Sigmoid colon (tissue), 7 donors: ENCODE measurements at places on chromosomes 12 and 14. TPM values are rescaled to one million over a fixed set of nuclear protein-coding genes. Genes with fewer than 3 reads are reported as not detected.
A peak's percentile ranks its signal among the peaks of the same experiment; 100 is the strongest.

The KRT82 gene
- not detected for total RNA-seq

GRCh38 chr12:99959549-99960170 lies 25.1 kb downstream of the ANKS1B start:
- DNase-seq, result no peak

The P2RX2 gene
- 0.36 TPM for total RNA-seq

DNA sequence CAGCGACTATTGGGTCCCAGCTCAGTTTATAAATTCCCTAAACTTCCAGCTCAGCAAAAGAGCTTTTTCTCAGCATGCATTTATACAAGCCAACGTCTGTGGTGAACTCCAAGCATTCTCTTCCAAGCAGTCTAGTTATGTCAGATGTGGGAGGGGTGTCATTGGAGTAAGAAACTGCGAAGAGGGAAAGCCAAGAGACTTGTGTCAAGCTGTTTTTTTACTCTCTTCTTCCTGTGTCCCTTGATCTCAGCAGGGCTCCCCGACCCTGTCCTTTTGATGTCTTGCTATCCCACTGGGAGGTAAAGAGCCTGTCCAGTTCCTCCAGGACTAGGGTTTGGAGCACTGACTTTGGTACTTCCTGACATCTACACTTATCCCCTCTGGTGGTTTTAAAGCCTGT lies 69.0 kb downstream of the PPM1H start:
- DNase-seq, result no peak

The CCDC197 gene
- total RNA-seq, result not detected

GRCh38 chr14:99511421-99512109 lies 30.4 kb downstream of the CCNK start:
- peak; percentile 78 for DNase-seq

The SLC7A8 gene
- 19.7 TPM for total RNA-seq

DNA sequence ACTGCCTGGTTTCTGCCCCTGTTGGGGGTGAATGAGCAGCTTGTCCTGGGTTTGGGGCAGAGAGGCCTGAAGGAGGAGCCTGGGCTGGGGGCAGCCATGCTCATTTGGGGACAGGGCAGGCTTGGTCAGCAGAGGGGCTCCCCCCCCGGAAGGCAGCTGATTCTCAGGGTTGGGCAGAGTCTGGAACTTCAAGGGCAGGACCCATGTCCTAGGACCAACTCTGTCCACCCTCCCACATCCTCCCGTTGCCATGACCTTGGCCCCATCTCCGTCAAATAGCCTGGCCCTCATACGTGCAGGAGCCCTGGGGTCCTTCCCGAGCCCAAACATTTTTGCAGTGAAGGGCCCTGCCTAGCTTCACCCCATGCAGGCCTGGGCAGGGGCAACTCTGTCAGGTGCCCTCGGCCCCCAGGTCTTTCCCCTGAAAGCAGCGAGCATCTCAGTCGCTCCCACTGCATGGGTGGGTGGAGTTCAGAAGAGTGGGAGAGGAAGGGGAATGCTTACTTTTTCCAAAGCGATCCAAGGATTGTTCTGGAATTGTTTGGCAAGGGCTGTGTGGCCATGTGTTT lies 32.6 kb downstream of the TNFAIP2 start:
- DNase-seq, result no peak

DNA sequence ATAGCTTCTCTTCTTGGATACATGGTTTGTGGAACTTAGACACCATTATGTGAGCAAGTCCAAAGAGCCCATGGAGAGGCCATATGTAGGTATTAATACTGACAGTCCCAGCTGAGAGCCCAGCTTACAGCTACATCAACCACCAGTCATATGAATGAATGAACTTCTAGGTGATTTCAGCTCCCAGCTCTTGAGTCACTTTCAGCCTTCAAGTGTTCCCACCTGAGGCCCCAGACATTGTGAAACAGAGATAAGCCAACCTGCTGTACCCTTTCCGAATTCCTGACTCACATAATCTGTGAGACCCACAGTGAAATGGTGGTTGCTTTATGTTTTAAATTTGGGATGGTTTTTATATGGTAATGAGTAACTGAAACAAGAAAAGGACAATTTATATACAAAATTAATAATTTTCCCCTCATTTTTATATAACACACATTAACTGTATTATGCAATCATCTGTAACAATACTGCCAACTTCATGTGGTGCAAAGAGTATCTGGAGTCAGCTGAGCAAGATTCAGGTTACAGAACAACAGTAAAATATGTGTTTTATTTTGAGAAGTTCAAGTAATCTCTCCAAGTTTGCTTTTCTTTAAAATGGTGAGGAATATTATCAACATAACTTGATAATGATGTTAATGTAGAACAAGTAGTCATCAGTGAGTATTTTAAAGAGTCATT lies 27.7 kb upstream of the FBXO33 start:
- no peak for DNase-seq

DNA sequence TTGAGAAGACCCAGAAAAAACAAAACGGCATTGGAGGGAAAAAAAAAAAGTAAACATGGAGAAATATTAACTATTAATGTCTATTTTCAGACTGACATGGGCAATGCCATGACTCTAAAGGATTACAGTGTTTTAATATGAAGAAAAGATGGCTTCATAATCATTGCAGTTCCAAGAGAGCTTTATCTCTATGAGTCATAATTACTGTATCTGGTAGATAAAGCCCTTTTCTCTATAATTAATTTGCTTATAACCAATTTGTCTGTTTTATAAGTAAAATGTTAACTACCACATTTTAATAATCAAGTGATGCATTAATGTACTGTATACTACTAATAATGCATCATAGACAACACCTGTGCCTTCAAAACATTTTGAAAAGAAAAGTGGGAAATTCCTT lies 59.7 kb downstream of the CLIP1 start:
- no peak for DNase-seq

The KIF26A gene
- total RNA-seq, result 2.7 TPM

GRCh38 chr12:53097564-53098353 lies at the start of gene IGFBP6:
Gene IGFBP6 (plus strand): TSS chr12:53097667. CDS start chr12:53097718, 51 bp downstream.
- peak; percentile 85 for DNase-seq

DNA sequence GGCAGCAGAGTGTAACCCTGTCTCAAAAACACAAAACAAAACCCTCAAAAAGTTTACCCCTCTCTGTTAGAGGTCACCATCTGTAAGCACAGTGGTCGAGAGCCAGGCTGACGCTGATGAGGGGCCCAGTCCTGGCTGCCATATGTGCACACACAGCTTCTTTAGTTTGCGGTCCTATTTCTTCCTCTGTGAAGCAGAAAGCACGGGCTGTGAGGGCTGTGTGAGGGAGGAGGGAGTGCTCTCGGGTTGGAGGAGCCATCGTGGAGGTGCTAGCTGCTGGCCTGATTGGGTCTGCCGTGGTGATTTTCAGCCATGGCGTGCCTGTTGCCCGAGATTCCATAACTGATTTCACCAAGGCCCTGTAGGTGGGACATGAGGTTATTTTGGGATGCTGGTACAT lies 3.5 kb downstream of the ULK1 start:
- DNase-seq, result no peak

DNA sequence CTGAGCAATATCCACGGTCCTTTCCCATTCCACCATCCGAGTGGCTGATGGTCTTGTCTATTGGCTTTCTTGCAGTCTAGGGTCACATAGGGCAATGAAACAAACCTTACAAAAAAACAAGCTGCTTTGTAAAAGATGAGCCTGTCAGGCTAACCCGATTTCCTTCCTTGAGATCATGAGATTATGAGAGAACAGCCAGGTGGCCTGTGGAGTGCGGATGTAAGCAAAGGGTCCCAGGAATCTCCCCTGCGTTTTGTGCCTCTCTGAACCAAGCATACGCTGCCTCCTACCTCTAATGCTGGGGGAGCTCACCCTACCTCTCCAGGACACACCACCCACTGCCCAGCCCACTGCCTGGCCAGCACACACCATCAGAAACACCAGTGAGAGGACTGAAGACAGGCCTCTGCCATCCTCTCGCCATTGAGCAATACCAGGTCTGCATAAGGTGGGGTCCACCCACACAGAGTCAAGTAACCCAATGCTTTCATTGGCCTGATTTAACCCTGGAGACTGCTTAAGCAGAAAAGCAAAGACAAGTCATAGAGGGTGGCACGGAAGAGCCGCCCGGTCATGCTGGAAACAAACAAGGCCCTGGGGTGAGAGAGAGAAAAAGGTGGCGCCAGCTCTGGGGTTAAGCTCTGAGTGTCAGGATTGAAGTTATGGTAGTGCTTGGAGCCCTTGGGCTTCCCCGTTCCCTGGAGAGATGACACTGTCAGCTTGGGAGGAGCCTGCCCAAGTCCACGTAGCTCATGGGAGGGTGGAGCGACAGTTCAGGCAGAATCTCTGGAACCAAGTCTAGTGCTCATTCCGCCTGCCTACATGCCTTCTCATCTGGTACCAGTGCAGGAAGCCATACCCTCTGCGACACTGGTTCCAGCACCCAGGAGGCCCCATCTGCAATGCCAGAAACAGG lies 46.6 kb downstream of the CALM1 start:
- no peak for DNase-seq

DNA sequence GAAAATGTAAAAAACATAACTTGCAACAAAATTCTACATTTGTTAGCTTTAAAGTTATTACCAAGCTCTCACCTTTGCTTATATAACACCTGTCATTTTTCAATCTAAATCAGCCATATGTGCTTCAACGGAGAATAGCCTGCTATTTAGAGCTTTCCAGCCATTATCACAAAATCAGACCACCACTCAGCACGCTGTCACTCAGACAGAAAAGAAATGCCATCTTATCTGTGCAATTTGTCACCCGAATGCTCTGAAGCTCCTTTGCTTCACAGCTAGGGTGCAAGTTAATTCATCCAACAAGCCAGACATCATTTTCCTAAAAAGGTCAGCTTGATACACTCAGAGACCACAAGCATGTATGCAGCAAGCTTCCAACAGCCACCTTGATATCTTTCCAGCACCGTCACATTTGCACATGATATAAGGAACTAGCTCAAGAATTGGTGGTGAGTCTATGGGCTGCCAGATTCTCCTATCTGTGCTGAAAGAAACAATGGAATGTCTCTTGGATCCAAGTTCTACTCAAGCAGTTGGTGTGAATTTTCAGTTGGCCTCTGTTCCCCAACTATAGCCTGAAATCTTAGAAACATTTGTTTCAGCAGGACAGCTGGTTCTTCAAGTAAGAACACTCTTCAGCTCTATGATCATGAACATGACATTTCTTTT lies 20.0 kb upstream of the IFNG-AS1 start:
- DNase-seq, result no peak

The TNFAIP2 gene
- 59.1 TPM for total RNA-seq

DNA sequence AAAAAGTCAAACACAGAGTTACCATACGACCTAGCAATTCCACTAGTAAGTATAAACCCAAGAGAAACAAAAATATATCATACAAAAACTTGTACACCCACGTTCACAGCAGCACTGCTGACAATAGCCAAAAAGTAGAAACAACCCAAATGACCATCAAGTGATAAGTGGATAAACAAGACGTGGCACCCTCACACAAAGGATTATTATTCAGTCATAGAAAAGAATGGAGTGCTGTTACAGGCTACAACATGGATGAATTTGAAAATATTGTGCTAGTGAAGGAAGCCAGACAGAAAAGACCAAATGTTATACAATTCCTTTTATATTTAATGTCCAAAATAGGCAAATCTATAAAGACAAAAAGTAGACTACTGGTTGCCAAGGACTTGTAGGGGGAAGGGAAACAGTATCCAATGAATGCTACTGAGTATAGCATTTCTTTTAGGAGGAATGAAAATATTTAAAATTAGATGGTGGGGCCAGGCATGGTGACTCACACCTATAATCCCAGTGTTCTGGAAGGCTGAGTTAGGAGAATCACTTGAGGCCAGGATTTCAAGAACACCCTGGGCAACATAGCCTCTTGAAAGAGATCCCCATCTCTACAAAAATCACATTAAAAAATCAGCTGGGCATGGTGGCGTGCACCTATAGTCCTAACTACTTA lies 41.9 kb downstream of the SPTLC2 start:
- DNase-seq, result no peak
